ENCODE measurements at places on chromosomes 1 and 21.

- no peak for DNase-seq
Measured at GRCh38 chr1:10140981-10141380, 69.4 kb upstream of the KIF1B start.

GRCh38 chr1:58896246-58897183, 112.7 kb upstream of the JUN start:
- DNase-seq, result no peak

GRCh38 chr1:184890539-184890973, 83.8 kb downstream of the NIBAN1 start:
- DNase-seq, result peak; percentile 24

DNA sequence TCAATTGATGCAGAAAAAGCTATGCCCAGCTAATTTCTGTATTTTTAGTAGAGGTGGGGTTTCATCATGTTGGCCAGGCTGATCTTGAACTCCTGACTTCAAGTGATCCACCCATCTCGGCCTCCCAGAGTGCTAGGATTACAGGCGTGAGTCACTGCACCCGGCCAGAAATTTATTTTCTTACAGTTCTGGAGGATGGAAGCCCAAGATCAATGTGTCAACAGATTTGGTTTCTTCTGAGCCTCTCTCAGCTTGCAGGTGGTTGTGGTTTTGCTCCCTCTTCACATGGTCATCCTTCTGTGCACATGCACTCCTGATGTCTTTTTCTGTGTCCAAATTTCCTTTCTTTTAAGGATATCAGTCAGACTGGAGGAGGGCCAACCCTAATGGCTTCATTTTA, 35.6 kb downstream of the SHCBP1L start:
- no peak for DNase-seq

DNA sequence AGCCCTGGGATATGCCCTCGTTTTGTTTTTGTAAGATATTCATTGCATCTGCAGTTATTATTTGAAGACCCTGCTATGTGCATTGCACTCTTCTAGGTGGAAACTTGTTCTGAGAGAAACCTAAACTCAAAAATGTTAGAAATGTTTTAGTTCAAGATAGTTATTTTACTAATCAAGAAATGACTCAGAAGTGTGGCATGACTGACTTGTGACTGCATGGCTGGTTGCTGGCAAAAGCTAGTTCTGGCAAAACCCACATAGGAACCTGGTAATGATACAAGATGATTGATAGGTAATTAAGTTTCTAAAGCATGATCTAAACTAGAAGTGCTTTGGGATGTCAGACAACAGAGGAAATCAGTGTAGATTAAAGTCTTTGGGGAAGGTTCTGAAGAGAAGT, 33.8 kb upstream of the NFASC start:
- DNase-seq, result no peak
